B cell (primary cell): ENCODE measurements at places on chromosomes 4 and X. TPM values are rescaled to one million over a fixed set of nuclear protein-coding genes. Genes with fewer than 3 reads are reported as not detected.

- no peaks in the 10 kb centered on the region for H3K36me3 ChIP-seq
- no peaks in the 10 kb centered on the region for H3K4me1 ChIP-seq
- H3K4me3 ChIP-seq, result no peak overlapping the region
- no peaks in the 10 kb centered on the region for H3K27me3 ChIP-seq
- DNase-seq, result no peak
- no peak overlapping the region for H3K27ac ChIP-seq
Measured at GRCh38 chr4:114311787-114312186, 286.8 kb upstream of the UGT8 start.

SPIN2B gene
- total RNA-seq, result 23.5 and 29.7 TPM in 2 replicates

DNA sequence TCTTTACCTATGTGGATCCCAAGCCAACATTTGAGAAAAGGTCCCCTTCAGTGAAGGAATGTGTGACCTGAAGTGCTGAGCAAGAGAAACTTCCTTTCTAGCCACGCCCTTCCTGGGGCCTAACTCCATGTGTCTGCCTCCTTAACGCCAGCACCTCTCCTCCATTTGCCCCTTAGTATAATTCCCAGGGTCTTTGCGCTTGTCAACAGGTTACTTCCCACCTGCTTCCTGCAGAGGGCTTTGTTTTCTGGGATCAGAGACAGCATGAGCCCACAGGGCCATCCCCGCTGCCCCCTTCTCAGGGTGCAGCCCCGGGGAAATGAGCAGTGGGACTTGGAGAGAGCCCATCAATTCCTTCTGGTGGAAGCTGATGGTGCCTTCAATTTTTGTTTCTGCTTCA is 45.9 kb upstream of the DRD5 start:
- no peaks in the 10 kb centered on the region for H3K36me3 ChIP-seq
- H3K4me1 ChIP-seq, result no peaks in the 10 kb centered on the region
- H3K4me3 ChIP-seq, result no peak overlapping the region
- no peak overlapping the region for H3K27ac ChIP-seq
- DNase-seq, result no peak
- no peaks in the 10 kb centered on the region for H3K27me3 ChIP-seq

DNA sequence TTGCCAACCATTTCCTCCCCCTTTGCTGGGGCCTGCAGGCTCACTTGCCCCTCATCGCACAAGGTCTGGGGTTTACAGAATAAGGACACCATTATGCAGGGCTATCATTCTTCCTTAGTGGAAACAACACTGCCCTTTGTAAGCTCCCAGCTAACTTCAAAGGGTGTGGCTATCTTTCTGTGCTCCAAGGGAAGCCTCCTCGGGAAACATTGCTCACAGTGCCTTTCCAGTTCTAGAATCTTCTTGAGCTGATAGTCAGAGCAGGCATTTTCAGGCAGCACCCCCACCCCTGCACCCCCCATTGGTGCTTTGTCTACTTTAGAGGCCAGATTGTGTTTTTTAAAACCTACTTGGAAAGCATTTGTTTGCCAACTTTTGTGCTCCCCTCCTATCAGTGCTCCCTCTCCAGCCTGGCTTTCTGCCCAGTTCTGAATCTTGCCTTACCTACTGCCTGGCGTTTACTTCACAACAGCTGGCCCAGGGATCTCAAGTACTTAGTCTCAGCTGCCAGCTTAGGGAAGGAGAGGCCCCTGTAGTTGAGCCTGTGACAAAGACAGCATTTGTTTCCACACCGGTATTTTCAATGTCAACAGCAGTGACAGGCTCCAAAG is 53.5 kb downstream of the PLAC1 start:
- no peaks in the 10 kb centered on the region for H3K4me1 ChIP-seq
- H3K27me3 ChIP-seq, result no peaks in the 10 kb centered on the region
- H3K36me3 ChIP-seq, result no peaks in the 10 kb centered on the region
- no peak overlapping the region for H3K4me3 ChIP-seq

GRCh38 chr4:94911106-94911505 is 153.4 kb downstream of the BMPR1B start:
- H3K36me3 ChIP-seq, result no peaks in the 10 kb centered on the region
- H3K4me1 ChIP-seq, result no peaks in the 10 kb centered on the region
